ENCODE measurements at places on chromosomes 2 and 18.
A peak's percentile ranks its signal among the peaks of the same experiment; 100 is the strongest.

DNA sequence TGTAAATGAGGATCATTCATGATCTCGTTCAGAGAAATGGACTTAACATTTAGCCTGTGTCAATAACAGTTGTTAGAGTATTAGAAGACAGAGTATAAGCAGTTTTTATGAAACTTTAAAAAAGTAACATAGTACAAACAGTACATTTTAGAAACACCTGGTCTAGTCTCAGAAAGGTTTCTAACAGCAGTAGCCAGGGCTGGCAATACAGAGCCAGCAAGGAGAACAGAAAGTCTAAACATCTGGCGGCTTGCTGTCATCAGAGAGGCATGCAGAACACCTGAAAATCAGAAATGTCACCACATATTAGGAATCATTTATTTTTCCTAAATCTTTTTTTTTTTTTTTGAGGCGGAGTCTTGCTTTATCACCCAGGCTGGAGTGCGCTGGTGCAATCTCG is 50.1 kb downstream of the RPL31 start:
- DNase-seq: no peak

- no peak for DNase-seq
Observed at GRCh38 chr18:6249170-6249569, 165.5 kb downstream of the L3MBTL4 start.

DNA sequence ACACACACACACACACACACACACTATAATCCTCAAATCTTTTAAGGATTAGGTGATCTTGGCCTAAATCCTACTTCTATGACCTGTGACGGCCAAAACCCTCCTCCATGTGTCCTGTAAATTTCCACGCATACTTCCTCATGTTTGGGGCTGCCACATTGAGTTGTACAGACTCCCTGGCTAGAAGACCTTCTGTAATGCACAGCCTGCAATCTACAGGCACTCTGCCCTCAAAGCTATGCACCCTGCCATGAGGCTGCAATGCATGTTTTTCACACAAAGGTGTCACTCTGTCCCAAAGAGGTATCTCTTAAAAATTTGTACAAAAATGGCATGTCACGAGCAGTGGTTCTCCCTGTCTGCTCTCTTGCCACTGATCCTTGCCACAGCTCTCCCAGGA is 26.4 kb upstream of the B4GALT6 start:
- DNase-seq: no peak

GRCh38 chr2:38438883-38439612 is 62.0 kb upstream of the ATL2 start:
- no peak for DNase-seq

DNA sequence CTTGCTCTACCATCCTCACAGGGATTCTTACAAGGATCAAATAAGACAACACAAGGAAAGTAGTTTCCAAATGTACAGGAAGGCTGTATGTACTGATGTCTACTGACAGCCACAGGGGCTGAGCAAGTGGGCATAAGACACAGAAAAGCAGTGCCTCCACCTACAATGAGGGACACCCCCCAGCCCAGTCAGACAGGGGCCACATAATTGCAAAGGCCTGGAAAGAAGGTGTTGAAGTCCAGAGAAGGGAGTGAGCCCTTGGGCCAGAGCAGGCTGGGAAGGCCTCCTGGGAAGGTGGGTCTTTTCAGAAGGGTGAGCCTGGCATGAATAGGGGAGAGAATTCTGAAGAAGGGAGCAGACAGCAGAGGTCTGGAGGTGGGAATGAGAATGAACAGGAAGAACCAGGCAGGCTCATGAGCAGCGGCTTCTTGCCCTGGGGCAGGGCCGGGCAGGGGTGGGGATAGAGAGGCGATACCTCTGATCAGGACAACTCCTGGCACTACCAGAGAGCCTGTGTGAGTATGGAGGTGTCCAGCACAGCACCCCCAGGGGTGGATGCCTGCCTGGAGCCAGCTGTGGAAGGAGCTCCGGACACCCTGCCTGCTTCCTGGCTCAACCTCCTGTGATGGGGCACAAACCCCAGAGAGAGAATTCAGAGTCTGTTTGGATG is 30.1 kb downstream of the HS1BP3 start:
- no peak for DNase-seq

DNA sequence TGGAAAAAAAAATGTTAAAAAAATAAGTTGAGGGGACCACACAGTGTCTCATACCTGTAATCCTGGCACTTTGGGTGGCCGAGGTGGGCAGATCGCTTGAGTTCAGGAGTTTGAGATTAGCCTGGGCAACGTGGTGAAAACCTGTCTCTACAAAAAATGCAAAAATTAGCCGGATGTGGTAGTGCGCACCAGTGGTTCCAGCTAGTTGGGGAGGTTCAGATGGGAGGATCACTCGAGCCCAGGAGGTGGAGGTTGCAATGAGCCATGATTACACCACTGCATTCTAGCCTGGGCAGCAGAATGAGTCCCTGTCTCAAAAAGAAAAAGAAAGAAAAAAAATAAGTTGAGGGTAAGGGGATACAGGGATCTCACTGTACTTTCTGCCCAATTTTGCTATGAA is 6.1 kb upstream of the KYNU start:
- DNase-seq: no peak

- no peak for DNase-seq
Observed at GRCh38 chr2:155665704-155666103, 666.8 kb downstream of the NR4A2 start.

GRCh38 chr18:10023853-10024570 is 110.2 kb downstream of the VAPA start:
- no peak for DNase-seq

- DNase-seq: no peak
Observed at GRCh38 chr18:34660572-34660971, 49.5 kb upstream of the DTNA start.

- no peak for DNase-seq
Observed at GRCh38 chr2:200259577-200259957, 46.9 kb upstream of the SPATS2L start.

DNA sequence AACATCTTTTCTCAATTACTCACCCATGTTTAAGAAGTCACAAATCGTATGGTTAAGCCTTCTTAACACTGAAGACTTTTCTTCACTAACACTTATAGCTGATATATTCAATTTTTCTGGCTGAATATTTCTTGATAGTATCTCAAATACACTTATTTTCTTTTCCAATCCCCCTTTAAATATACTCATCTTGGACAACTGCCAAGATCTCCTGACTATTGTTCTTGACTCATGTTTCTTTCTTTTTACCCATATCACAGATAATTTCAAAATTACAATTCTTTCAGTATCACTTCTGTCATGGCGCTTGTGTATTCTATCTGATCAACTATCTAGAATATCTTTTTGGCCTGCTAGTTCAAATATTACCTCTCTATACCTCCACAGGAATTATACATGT is 954.3 kb upstream of the ACVR2A start:
- no peak for DNase-seq

GRCh38 chr2:43524177-43524965 is 71.5 kb downstream of the THADA start:
- no peak for DNase-seq

DNA sequence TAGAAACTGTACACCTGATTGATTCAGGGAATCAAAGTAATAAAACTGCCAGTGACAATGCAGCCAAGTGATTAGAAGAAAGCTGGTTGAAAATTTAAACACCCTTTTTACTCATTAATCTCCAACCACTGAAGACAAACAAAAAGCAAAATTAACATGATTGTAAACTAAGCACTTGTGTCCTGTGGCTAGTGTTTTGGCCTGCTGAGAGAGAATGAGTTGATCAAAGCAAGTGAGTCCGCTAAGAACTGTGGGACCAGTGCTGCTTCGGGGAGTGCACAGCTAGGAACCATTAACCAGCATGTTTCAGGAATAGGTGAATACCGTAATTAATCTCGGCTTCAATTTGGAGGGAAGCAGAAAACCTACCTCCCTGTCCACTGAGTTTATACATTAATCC is 13.6 kb upstream of the PAPOLG start:
- no peak for DNase-seq

DNA sequence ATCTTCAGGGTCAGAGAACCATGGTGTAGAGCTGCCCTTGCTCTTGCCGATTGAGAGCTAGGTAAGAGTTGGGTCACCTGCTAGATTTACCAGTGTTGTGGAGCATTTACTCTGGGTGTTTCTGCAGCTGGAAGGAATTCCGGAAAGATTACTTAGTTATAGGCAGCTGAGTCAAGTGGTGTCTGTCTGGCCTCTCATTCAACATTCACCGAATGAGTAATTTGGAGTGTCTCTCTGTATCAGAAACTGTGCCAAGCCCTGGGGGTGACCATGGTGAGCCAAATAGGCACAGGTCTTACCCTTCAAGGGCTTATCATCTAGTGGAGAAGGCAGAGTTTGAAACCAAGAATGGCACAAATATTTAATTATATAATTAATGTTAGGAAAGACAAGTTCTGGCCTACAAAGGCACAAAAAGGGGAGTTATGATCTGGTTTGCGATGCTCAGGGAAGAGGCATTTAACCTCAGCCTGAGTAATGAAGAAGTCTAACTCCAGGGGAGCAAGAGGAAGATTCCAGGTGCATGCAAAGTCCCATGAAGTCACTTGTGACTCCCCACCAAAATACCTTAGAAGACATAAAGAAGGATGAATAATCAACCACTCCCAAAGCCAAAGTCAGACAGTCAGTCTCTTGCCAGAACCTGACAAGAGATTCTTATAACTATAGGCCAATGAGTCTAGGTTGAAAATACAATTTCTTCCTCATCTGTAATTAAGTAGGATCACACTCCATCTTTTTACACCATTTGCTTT is 12.5 kb downstream of the SETBP1 start:
- no peak for DNase-seq

DNA sequence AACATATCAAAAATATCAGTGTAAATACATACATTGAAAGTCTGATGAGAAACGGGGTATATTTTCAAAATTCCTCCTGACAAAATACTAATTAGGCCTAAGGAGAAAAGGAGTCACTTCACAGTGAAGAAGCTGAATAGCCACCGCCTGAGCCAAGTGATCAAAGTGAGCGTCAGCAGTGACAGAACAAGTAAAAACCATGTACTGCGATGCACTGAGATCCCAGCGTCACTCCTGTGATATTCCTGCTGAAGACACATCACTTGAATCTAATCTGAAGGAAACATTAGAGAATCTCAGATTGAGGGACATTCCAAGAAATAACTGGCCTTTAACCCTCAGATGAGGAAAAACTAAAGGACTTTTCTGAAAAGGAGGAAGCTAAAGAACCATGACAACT is 285.3 kb downstream of the EN1 start:
- DNase-seq: no peak

DNA sequence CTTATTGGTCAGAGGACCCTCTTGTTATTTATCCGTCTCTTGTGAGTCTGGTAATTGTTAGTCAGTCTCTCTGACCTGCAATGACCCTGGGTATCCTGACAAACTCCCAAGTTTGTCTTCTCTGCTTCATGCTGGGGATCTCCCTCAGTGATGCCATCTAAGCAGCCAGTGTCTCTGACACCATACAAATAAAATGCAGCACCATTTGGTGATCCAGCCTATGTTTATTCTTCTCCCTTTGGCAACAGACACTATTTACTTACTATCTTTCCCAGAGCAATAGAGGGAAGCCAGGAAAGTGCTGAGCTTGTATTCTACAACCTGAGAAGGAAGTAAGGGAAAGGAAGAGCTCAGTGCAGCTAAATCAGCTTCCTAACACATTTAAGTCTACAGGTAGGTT is 15.9 kb downstream of the SERPINE2 start:
- peak; percentile 60 for DNase-seq

GRCh38 chr2:212549941-212550340 is 11.3 kb upstream of the ERBB4 start:
- DNase-seq: no peak

GRCh38 chr2:187917535-187917934 is 363.3 kb upstream of the TFPI start:
- no peak for DNase-seq

- no peak for DNase-seq
Observed at GRCh38 chr2:26959331-26959730, 11.1 kb upstream of the MAPRE3 start.

GRCh38 chr2:193895226-193895625 is 1700.5 kb upstream of the TMEFF2 start:
- no peak for DNase-seq

Measured in GM04504 (cell line).